ENCODE measurements at places on chromosomes 11 and 22. TPM values are rescaled to one million over a fixed set of nuclear protein-coding genes. Genes with fewer than 3 reads are reported as not detected.

DNAJB7 gene
- polyA plus RNA-seq = 0.16 TPM

CYB5R2 gene
- polyA plus RNA-seq = 16.1 TPM

DNA sequence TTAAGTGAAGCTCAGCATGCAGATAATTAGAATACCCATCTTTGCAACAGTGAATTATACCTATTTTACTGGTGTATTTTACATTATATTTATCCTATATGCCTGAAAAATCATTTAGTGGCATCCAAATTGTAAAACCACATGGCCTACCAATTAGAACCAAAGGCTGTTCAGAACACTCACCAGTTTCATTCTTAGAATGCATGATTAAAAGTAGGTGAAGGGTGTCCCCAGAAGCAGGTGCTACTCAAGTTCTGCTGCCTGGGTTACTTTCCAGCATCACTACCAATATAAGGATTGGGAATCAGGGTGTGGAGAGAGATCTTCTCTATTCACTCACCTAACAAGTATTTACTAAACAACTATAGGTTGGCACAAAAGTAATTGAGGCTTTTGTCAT is 103.3 kb downstream of the SGSM3 start:
- DNase-seq = no peak

- DNase-seq = no peak
These were observed 613.8 kb downstream of the BRD1 start for GRCh38 chr22:49213731-49214352.

DNA sequence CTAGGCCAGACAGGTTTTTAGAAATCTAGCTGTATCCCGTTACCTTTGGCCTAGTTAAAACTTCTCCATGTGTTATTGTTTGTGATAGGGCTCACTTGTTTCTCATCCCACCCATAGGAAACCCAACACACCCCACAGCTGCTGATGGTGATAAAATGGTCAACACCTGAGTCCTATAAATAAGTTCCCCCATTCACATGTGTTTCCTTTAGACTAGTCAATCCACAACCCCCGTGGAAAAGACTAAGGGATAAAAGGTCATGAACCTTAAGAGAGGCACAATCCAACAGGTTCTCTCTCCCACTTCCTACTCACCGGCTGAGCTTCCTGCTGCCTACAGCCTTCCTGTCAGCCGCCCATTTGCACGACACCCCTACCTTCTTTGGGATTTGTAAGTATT is 768.4 kb downstream of the JRKL start:
- no peak for DNase-seq

- no peak for DNase-seq
These were observed 883 bp upstream of the AIFM3 start for GRCh38 chr22:20965888-20966855.

- no peak for DNase-seq
These were observed 2.6 kb downstream of the ESAM start for GRCh38 chr11:124759266-124760204.
